ENCODE measurements at places on chromosomes 3 and 15.

- no peak for DNase-seq
These were observed 605.2 kb upstream of the NAALADL2 start for GRCh38 chr3:174253940-174254339.

DNA sequence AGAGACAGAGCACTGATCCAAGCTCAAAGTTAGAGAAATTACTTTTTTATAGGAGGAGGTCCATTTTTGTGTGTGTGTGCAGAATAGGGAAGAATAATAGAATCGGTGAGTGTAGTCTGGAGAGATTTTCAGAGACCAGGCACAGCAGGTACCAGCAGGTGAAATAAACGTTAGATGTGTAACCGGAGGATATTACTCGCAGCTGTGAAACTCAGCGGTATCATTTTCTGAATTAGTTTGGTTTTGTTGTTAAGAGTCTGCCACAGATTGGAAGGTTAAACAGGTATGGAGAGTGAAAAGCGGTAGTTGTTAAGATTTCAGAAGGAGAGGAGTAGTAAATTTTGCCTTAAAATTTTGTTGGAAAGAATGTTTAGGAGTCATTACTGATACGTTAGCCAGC is 69.9 kb downstream of the RGMA start:
- DNase-seq = no peak

DNA sequence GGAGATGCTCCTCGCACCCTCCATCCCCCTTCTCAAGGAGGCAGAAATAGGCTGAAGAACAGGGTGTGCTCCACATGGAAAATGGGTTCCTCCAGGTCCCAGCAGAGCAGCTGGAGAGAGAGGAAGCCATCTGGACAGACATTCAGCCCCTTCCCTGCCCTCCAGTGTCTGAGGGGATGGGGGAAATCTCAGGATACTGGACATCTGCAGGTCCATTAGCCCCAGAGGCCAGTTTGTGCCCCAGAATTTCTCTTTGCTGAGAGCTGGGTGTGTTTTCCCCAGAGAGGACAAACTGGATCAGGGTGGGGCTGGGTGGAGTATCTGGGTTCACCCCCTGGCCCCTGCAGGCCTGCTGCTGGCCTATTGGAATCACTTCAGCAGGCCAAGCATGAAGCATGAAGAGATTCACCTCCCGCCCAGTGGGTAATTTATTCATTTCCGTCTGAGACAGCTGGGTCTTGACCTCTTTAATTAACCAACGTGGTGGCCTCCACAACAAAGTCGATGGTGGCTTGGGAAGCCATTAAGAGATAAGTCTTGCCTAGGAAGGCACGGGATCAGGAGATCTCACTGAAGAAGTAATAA is 4.6 kb downstream of the FAM3D start:
- no peak for DNase-seq

- no peak for DNase-seq
These were observed 46.5 kb upstream of the LARS2 start for GRCh38 chr3:45341876-45342275.

GRCh38 chr3:188294823-188295487 is 141.0 kb downstream of the LPP start:
- DNase-seq = peak; percentile 70

DNA sequence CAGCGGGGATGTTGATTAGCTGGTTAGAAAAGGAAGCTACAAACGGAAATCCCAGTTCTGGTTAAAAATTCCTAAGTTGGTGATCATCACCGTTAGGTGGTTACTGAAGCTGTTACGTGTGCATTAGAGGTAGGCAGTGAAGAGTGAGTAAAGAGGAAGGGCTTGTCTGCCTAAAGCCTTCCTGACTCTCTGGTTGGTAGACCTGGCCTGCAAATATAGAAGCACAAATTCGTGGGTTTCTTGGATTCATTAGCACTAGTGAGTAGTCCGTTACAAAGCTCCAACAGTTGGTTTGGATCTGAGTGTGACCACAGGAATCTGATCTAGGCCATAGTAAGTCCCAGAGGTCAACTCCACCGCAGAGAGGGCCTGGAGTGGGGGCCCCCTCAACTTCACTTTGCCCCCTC is 174.0 kb upstream of the TP63 start:
- DNase-seq = no peak

DNA sequence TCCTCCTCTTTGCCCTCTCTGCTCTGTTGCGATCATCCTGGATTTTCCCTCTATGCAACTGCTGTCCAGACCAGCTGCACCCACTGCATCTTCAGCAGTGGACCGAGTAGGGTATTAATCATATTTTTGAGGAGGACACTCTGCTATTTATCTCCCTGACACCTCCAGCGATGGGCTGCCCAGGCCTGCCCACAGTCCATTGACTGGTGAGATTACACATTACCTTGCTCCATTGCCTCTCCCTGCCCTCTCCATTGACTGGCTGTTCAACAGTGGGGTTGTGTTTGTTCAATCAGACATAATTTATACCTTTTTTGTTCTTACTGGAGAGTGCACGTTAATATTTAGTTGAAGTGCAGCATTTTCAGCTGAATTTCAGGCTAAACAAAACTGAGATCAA is 559.3 kb upstream of the ARRDC4 start:
- DNase-seq = no peak

DNA sequence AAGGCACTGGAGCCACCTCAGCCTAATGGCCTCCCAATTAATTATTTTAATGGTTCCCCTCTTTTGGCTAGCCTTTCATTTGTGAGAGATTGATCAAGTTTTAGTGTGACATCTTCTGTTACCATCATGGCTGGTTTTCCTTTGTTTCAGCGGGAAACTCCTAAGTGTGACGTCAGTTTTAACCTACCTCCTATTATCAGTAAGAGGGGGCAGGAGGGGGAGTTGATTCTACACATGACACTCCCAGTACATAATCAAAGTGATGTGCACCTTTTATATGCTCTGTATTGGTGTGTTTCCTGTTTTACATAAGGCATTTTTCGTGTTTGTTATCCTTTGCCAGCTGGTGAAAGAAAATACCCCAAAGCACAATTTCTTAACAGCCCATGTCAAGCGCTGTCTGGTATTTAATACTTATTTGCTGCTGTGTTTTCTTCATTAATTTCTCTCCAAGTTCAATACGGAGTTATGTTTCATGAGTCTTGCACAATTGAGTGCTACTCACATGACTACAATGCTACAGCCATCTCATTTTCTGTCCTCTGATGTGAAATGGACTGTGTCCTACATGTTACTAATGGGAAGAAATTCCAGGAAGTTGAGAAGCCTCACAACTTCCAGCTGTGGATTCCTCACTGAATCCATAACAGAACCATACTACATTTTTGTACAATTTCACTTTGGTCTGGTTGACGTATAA is 52.2 kb upstream of the POLR2M start:
- no peak for DNase-seq

GRCh38 chr3:7487763-7488162 is 626.8 kb downstream of the GRM7 start:
- no peak for DNase-seq

All from LoVo (cell line).